Mesothelial cell of epicardium (in vitro differentiated cells): ENCODE measurements at places on chromosomes 2 and 18.
A peak's percentile ranks its signal among the peaks of the same experiment; 100 is the strongest.

- no peak for DNase-seq
Observed at GRCh38 chr2:99422599-99422998, 67.2 kb downstream of the REV1 start.

DNA sequence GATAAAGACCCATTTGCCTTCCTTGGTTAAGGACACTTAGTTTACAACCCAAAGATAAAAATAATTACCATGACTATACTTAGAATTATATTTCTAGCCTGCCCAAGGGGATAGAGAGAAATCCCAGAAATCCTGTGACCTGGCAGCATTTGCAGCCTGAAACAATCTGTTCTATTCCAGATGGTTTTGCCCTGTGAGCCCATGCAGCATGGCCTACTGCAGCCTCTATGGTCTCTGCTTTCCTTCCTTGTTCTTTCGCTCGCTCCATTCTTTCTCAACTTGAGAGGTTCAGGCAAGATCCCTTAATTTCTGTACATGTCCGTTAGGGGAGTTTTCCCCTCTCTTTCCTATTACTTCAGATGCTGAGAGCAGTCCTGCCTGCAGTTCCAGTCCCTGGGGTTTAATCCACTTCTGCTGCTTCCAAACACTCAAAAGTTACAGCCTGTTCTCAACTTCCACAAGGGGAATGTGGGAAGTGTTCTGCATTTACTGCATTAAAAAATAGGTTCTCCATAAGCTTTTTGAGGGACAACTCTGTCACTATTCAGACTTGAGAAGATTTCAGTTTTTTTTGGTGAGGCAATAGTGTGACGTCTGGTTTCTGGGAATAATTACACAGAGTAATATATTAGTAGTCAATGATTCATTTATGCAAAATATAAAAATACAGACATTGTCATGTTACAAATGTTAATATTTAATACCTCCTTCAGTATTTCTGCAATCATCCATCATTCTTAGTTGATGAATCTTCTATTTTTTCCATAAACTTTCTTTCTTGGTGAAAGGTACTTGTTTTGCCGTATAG lies 80.3 kb downstream of the CDCA7 start:
- DNase-seq, result no peak

GRCh38 chr2:189570570-189571031 lies 10.0 kb downstream of the SLC40A1 start:
- no peak for DNase-seq

DNA sequence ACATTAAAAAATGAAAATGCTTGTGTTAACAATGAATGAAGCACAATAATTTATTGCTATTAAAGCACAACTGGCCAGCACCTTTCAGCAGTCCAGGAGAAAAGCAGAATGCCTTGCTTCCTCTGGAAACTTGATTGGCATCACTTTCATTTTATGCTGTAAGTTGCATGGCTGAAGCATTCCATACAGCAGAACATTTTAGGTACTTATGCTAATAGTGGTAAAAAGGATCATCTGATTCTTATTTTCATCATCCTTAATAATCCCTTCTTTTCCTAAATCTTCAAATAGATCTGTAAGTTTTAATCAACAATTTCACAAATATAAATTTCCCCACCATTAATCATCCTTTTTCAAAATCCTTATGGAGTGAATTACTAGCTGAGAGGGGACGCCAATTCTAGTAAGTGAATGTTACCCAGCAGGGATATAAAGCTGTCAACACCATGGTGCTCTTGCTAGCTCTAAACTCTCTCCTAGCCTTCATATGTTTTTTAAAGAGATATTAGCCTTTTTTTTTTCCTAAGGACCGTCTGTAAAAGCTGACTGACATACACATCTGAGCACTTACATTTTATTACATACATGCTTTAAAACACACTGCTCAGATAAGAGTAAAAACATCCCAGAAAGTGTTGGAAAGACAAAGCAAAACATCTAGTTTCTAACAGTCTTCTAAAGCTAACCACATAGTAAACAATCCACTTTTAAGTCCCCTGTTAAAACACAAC lies 5.3 kb downstream of the SATB2 start:
- DNase-seq, result no peak

GRCh38 chr2:78999406-78999805 lies 26.1 kb upstream of the REG3G start:
- no peak for DNase-seq

- DNase-seq, result no peak
Observed at GRCh38 chr2:81648370-81648769, 1343.8 kb upstream of the LRRTM1 start.

GRCh38 chr2:122319539-122320132 lies 564.2 kb downstream of the TSN start:
- DNase-seq, result no peak

DNA sequence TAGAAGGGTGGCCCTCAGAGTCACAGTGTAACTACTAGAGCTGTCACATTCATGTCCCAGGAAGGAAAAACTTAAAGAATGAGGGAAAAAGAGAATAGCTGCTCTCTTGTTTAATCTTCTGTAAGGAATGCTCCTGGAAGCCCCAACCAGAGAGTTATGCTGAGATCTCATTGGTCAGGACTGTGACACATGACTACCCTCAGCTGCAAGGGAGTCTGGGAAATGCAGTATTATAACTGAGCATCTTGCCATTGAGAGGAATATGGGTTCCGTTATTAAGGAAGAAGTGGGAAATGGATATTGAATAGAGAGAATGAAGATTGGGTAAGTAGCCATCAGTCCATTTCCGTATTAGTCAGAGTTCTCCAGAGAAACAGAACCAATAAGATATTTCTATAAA lies 165.9 kb downstream of the ALPK2 start:
- DNase-seq, result no peak

- DNase-seq, result no peak
Observed at GRCh38 chr18:13439461-13439860, 220.9 kb downstream of the LDLRAD4 start.

DNA sequence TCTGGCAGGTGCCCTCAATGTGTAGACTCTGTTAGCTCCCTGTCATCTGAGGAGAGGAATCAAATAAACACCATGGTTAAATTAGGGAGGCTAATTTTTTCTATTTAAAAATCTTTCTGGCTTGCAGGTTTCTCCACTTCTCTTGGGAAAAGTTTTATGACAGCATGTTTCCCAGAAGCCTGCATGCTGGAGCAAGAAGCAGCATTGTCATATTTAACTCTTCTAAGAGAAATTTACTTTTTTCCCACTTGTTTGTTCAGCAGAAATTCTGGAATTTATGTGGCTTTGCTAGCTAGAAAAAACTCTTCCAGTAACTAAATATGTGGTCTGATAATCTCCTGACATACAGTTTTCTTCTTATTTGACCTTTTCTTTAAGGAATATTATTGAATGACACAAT lies 230.5 kb downstream of the PARD3B start:
- DNase-seq, result no peak

DNA sequence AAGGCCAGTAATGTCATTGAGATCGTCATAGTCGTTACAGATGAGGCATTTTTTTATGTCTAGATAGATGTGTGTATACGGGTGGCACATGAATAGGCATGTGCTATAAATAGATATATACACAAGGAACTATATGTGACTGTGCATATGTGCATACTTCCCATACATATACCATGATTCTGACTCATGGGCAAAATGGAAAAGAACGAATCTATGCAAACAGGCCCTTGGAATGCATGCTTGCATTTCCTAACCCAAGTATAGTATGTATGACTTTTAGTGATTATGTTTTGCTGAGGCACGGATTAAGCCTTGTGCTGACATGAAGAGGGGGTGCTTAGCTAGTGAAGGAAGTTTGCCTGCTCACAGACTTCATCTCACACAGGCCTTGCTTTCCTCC lies 111.7 kb downstream of the BCL11A start:
- no peak for DNase-seq

- DNase-seq, result no peak
Observed at GRCh38 chr2:196482119-196483065, 157.1 kb upstream of the CCDC150 start.

GRCh38 chr2:104872866-104873688 lies 19.2 kb downstream of the POU3F3 start:
- no peak for DNase-seq

GRCh38 chr18:58781627-58782194 lies 83.0 kb upstream of the ZNF532 start:
- DNase-seq, result peak; percentile 79

GRCh38 chr18:66616523-66616983 lies 12.7 kb upstream of the CDH19 start:
- no peak for DNase-seq

- DNase-seq, result no peak
Observed at GRCh38 chr2:191304939-191305875, 60.0 kb downstream of the MYO1B start.

GRCh38 chr2:112910219-112910618 lies 746 bp upstream of the IL37 start:
- no peak for DNase-seq

DNA sequence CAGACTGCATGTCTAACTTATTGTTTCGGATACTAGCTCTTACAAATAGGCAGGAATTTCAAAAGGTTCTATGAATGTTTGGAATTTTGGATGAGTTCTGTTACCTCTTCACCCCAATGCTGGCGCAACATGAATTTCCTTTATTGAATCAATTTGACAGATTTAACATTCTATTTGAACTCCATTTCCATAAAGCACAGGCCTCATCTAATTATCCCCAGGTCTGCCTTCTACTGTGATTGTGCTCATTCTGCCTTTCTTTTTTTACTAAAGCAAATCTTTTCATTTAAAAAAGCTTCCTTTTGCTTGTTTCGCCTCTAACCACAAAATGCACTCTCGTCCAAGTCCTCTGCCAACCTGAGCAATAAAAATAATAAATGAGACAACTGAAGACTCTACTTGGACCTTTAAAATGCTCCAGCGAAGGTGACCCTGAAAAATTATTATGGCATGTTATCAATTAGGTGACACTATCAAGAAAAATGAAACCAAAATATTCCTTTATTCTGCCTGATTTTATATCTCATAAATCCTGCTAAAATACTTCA lies 922.9 kb upstream of the FSHR start:
- no peak for DNase-seq

DNA sequence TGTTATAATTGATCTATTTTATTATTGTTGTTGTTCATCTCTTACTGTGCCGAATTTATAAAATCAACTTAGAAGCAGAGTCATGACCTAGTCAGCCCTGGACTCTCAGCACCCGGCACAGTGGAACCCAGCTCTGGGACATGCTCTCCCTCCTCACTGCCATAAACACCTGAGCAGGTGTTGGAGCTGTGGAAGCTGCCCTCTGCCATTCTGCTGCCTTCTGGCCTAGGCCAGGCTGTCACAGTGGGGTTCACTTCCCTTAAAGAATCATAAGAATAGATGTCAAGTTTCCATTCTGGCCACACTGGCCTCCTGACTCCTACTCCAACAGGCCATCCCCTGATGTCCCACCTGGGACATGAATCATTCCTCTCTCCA lies 192.2 kb downstream of the ZFP36L2 start:
- no peak for DNase-seq

GRCh38 chr18:10315522-10315921 lies 138.9 kb upstream of the APCDD1 start:
- DNase-seq, result no peak

GRCh38 chr2:148578493-148578884 lies 66.1 kb upstream of the EPC2 start:
- DNase-seq, result no peak

DNA sequence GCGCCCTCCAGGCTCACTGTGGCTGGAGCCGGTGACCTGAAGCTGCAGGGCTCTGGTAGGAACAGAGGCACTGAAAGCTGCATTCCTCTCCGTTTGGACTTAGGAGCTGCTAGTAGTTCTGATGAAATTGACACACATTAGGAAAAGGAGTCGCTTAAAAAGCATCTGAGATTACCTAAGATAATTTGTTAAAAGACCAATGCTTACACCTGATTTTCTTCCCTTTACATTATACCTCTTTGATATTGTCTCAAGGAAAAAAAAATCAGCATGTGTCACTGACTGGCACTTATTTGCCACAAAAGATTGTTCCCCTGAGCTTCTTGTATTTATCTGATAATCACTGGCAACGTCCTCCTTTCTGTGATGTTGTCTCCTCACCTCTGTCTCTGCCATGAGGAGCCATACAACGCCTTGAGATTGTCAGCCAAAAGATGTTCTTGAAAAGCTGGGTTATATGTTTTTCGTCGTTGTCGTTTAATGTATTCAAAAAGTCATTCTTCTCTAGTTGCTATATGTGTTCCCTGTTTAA lies 618 bp upstream of the CHN1 start:
- no peak for DNase-seq

DNA sequence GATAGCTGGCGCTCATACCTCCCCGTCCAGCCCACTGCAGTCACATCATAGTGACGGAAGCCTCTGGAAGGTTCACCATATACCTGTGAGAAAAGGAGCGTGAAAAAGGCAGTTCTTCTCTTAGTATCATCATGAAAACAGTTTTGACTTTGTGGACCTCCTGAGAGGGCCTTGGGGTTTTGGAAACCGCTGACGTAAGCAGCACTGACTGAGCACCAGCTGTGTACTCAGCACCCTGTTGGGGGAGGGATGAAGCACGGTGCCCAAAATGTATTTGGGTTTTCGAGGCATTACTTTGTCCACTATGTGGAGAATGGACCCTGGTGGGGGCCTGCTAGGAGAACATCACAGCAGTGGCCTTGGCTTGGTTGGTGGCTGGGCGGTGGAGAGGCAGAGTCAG lies 5.4 kb downstream of the SCLY start:
- no peak for DNase-seq

DNA sequence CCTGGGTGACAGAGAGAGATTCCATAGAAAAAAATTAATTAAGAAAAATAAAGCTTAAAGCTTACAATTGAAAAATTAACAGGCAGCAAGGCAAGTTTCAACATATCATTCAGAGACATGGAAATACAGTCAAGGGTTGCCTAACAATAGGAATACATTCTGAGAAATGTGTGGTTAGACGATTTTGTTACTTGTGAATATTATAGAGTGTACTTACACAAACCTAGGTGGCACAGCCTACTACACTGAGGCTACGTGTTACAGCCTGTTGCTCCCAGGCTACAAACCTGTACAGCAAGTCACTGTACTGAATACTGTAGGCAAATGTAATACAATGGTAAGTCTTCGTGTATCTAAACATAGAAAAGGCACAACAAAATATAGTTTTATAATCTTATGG lies 27.7 kb upstream of the ZBTB7C start:
- no peak for DNase-seq

DNA sequence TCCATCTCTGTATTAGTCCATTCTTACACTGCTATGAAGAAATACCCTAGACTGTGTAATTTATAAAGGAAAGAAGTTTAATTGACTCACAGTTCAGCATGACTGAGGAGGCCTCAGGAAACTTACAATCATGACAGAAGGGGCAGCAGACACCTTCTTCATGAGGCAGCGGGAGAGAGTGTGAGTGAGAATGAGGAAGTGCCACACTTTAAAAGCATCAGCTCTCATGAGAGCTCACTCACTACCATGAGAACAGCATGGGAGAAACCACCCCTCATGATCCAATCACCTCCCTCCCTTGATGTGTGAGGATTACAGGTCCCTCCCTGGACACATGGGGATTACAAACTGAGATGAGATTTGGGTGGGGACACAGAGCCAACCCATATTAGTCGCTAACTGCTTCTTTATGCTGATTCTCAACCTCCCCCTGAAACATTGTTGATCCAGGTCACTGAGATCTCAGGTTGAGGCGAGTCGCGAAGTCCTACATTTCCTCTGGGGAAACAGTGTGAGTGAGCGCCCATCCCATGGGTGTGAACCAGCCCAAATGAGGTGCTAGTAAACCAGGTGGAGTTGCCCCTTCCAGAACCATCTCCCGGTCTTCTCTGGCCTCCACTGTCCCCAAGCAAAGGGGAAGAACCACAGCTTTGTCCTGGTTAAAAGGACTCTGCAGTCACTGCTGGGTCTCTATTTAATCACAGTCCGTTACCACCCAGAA lies 123.8 kb downstream of the CAPN13 start:
- peak; percentile 16 for DNase-seq

- no peak for DNase-seq
Observed at GRCh38 chr2:101860157-101860556, 131.6 kb upstream of the IL1R2 start.
